AML-193 (cell line): ENCODE measurements at places on chromosomes 16 and 17.

- DNase-seq: no peak
Observed at GRCh38 chr16:18983565-18984434, at the start of gene TMC7. TSS of gene TMC7 (plus strand) at chr16:18983934. CDS start at chr16:18984064, 130 bp downstream.

DNA sequence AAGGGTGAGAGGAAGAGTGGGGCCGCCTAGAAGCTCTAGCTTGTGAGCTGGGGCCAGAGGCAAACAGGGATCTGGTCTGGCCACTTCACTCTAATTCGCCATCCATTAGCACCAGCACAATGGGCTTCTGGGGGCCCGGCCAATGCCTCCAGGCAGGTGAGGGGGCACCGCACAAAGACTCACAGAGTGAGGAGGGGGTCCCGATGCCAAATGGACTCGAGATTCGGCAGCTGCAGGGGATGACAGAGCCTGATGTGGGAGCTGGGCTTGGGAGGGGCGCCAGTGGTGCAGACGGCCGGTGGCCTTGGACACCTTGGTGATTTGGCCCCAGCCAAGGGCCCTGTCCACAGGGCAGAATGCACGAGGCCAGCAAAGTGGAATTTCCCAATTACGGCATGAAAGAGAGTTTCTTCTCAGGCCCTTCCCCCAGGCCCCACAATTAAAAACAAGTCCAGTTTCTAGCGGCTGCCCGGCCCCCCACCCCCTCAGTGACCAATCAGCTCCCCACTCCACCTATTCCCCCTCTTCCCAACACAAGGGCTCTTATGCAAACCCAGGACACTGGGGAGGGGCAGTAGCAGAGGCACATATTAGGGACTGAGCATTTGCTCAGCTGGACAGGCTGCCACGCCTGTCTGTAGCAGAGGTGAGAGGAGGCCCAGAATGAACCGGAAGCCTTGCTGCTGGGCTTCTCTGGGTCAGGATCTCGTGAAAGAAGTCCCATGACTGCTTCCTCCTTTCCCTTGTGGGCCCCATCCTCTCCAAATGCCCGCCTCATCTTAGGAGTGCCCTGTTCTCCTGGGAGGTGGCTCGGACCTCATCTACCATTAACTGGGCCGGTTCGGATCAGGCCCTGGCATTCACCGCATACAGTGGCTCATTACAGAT is 39.4 kb upstream of the MTSS2 start:
- DNase-seq: no peak

DNA sequence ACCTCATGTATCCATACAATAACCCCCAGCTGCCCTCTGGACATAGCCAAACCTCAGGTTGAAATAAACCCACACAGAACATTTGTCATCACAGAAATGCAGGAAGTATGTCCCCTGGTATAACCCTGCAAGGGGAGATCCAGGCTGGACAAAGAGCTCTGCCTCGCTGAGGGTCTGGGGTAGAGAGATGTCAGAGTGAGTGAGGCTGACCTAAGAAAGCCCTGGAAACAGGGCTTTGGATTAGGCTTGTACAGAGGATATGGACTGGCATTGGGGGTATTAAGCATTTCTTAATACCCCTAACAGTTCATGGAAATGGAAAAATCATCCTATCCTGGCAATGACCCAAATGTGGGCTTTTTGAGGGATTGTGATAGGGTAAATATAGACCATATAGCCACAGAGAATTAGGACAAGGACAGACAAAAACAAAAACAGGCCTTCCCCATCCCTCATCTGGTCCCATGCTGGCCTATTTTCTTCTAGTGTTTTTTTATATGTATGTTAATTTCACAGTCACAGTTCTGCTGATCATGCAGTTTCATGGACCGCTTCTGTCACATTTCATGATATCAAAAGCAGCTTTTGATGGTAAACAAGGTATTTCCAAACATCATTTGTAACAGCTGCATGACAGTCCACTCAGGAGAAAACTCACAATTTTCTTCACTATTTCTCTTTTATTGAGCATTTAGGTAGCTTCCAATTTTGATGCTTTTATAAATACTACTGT is 26.1 kb downstream of the PLXDC1 start:
- no peak for DNase-seq

DNA sequence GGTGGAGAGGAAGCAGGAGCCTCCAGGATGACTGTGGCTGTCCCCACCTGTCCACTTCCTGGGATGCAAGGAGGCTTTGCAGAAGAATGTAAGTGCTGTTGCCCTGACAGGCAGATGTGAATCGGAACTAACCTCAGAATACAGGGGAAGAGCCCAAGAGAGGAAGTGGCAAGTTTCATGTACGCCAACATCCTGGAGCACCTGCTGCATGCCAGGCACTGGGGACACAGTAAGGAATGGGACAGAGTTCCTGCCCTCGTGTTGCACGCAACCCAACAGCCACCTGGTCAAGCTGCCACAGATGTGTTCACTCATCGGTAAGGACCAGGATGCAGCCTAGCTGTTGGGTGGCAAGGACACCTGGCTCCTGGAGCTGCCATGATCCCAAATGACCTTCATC is 98.6 kb upstream of the RPL38 start:
- no peak for DNase-seq

GRCh38 chr17:35731917-35732805 is 722 bp downstream of the RASL10B start:
- no peak for DNase-seq

DNA sequence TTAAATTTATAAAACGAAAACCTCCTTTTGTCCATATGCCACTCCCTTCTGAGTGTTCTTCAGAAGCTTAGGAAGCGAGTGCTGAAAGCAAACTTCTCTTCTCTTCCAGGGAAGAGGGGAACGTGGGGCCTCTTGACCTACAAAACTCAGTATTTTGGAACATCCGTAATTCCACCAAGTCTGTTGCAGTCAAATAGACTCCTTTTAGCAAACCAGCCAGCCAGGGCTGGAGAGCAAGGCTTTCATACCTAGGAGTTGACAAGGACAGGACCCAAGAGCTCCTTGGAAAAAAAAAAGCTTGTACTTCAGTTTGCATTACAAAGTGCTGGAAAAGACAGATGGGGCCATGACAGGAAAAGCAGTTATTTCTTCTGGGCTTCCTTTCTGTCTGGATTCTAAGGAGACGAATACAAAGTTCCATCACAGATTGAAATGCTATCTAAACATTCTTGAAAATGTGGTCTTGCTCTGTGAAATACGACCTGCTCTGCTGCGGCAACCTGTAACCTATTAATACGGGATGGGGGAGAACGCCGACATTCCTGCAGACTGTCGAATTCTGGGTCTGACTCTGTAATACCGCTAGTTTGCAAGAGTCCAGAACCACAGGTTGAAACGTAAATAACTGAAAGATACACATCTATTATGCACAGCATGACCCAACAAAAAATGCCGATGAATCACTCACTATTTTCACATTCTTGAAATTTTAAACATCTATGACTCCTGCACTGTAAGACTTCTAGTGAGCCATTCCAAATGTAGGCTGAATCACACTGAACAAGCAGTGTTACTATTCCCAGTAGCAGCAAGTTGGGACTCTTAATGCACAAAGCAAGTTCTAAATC is 20.6 kb downstream of the VPS53 start:
- no peak for DNase-seq

- no peak for DNase-seq
Observed at GRCh38 chr16:85245307-85246172, 133.3 kb upstream of the CIBAR2 start.

- DNase-seq: no peak
Observed at GRCh38 chr17:40720899-40721298, 17.3 kb upstream of the KRT24 start.

DNA sequence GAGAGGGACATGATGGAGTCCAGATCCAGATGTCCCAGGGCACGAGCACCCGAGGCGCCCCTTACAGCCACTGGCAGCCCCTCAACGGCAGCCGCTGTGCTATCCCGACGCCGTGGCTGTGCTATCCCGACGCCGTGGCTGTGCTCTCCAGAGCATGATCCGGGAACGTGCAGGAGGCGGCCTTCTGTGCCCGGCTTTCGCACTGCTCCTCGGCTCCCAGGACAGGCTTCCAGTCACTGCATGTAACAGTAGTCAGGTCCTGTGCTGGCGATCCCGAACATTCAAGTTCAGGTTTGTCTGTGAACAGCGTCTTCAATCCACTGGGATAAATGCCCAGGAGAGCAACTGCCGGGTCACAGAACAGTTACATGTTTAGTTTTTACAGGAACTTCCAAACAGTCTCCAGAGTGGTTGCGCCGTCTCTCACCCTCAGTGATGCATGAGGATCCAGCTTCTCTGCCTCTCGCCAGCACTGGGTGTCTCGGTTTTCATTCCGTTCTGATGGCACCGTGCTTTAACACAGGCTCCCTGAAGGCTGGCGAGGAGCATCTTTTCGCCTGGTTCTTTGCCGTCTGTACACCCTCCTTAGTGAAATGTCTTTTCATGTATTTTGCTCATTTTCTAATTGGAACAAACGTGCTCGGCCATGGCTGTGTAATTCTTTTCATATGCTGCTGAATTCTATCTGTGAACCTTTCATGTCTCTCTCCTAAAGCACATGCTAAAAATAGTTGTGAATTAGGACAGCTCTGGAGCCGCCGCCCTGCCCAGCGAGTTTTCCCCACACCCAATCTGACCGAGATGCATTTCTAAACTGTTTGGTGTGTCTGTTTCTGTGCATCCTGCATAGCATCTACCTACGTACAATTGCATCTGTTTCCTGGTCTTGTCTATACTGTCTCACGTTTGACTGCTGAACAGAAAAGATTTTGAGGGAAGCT is 72.6 kb upstream of the METRNL start:
- no peak for DNase-seq

DNA sequence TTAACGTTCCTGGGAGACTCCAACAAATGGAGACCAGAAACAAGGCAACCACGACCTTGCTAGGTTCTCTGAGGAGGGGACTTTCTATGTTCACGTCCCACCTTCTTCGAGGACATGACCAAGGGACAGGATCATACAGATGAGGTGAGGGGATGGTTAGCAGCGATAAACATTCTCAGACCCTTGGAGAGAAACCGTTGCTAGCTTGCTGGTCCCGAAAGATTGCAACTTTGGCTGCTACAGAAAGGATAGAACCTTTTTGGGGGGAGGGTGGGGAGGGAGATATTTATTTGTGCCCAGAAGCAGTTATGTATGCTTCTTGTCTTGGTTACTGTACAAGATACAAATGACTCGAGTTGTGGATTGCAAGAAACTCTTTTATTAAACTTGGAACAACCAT is 35.3 kb upstream of the KCNJ2 start:
- DNase-seq: no peak

DNA sequence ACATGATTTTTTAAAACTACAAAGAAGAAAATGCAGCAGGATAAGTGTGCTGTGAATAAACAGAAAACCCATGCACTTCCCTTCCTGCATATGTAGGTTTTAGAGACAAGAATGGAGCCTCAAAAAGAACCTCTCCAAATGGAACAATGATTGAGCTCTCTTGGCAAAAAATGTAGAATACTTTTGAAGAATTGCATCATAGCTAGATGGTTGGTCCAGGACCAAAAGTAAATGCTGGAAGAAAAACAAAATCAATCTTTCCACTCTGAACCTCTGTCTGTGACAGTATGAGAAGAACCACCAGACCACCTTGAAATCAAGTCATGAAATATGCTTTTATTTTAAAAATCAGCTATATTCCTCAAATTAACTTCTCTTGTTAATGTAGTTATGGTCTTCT is 17.5 kb downstream of the HELZ start:
- DNase-seq: no peak

DNA sequence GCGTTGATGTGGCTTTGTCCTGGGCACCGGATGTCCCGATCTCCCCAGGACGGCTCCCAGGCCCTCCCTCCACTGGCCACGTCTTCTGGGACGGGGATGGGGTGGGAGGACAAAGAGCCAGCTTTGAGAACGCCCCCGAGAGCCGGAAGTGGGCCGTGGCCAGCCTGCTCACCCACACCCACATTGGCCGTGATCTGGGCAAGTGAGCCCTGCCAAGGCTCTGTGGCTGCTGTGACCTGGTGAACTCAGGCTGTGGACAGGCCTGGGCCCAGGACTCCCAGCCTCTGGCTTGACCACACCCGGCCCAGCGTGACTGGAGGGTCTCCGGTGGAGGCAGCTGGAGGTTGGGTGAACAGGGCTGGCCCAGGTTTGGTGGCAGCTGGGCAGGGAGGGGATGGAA is 3.3 kb downstream of the CDH15 start:
- no peak for DNase-seq

GRCh38 chr17:75475144-75475835 is 18.9 kb downstream of the TMEM94 start:
- DNase-seq: no peak

- DNase-seq: no peak
Observed at GRCh38 chr16:28167730-28168129, 44.0 kb downstream of the XPO6 start.

- no peak for DNase-seq
Observed at GRCh38 chr17:49944273-49944870, 24.6 kb upstream of the DLX4 start.

DNA sequence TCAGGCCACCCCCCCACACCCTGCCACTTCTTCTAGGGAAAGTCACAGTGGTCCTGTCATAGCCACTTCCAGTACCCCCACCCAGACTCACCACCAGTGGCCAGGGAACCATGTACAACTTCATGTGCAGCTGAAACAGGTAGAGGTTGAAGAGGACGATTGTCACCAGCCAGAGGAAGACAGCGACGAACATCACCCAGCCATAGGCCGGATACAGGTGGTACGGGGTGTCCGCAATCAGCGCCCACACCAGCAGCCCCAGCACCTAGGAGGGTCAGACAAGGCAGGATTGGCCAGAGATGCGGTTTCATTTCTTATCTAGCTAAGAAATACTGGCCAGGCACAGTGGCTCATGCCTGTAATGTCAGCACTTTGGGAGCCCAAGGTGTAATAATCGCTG is 16.7 kb downstream of the ARL2BP start:
- no peak for DNase-seq

- DNase-seq: no peak
Observed at GRCh38 chr17:7856011-7856810, 1.1 kb downstream of the NAA38 start.

DNA sequence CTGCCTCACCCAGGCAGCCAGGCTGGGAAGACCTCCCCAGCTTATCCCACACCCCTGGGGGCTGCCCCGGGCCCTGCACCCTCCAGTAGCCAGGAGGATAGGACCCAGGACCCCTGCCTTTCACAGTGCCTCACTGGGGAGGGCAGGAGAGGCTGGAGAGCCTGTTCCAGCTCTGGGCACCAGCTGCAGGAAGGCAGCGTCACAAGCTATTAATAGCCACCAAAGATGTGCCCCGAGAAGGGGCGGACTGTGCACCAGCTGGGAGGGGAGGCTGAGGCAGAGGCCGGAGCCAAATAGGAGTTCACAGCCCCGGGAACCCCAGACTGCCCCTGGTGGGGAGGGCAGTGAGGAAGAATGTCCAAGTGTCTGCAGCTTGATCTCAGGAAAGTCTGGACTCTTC is 8.8 kb downstream of the SBK1 start:
- DNase-seq: no peak

DNA sequence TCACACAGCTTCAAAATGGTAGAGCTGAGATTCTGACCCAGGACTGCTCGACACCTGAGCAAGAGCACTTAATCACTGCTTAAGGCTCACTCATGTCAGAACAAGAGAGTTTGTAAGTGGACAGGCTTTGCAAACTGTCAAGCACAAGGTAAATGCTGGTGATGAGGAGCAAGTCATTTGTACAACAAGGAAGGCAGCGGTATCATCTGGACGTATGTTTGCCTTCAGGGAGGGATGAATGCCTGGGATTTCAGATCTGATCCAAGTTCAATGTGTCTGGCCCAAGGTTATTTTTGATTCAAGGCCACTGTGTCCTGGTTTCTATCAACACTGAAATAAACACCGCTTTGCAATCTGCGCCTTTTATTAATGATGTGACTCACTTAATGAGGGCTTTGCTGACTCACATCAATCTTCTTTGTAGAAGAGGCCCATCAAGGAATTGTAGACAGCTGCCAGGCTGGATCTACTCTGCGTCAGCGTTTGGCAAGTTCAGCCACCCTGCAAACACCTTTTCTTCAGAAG is 174.4 kb upstream of the HS3ST3A1 start:
- DNase-seq: no peak
